ENCODE measurements at places on chromosomes 4 and X. TPM values are rescaled to one million over a fixed set of nuclear protein-coding genes. Genes with fewer than 3 reads are reported as not detected.

Gene MANBA
- 29.8 TPM for total RNA-seq

Gene SCD5
- total RNA-seq = 2.1 TPM

Gene MMRN1
- 2.5 TPM for total RNA-seq

Gene RNF150
- 69.2 TPM for total RNA-seq

Gene NOX1
- total RNA-seq = not detected

Gene PAGE3
- total RNA-seq = not detected

Gene SRP72
- 43.4 TPM for total RNA-seq

Gene FGFBP1
- not detected for total RNA-seq

Gene STBD1
- 37.6 TPM for total RNA-seq

Gene USP17L29
- total RNA-seq = not detected

Gene DUSP9
- total RNA-seq = not detected

Gene OTC
- not detected for total RNA-seq

Gene ZNF718
- total RNA-seq = 5.0 TPM

Gene PNMA3
- 0.48 TPM for total RNA-seq

Gene TCEAL5
- 0.67 TPM for total RNA-seq

Gene CAPN6
- 0.62 TPM for total RNA-seq

Gene HCFC1
- 39.5 TPM for total RNA-seq

Gene TLL1
- 0.67 TPM for total RNA-seq

Gene FGF13
- 1.2 TPM for total RNA-seq

Gene EGF
- total RNA-seq = 11.7 TPM

Gene CFAP99
- total RNA-seq = not detected

Gene GLUD2
- 1.6 TPM for total RNA-seq

Gene DHRSX
- 24.9 TPM for total RNA-seq

Gene RHOXF2
- total RNA-seq = not detected

Gene UVSSA
- 10.4 TPM for total RNA-seq

Gene PDLIM3
- 265 TPM for total RNA-seq

Gene LRP2BP
- 1.5 TPM for total RNA-seq

Gene FAM120C
- 7.0 TPM for total RNA-seq

Gene HERC5
- total RNA-seq = 1.9 TPM

Gene FAM47A
- total RNA-seq = not detected

Gene FGFR3
- total RNA-seq = 4.7 TPM

Gene ZNF157
- total RNA-seq = 0.11 TPM

Gene DOCK11
- total RNA-seq = 3.8 TPM

Gene TBC1D8B
- 2.5 TPM for total RNA-seq

Gene BEX1
- total RNA-seq = 4.1 TPM

Gene ANXA10
- not detected for total RNA-seq

Gene LRCH2
- 1.2 TPM for total RNA-seq

Gene SUV39H1
- 2.5 TPM for total RNA-seq

Gene MAGEB17
- total RNA-seq = 0.30 TPM
